ENCODE measurements at places on chromosomes 2 and 18. TPM values are rescaled to one million over a fixed set of nuclear protein-coding genes. Genes with fewer than 3 reads are reported as not detected.

The ASB18 gene
- total RNA-seq = not detected

The ADAM23 gene
- 7.7 TPM for total RNA-seq

The EML6 gene
- total RNA-seq = 0.87 TPM

The SPATS2L gene
- total RNA-seq = 55.9 TPM

The FAM228B gene
- 9.9 TPM for total RNA-seq

The ASIC4 gene
- total RNA-seq = 0.12 TPM

The MRO gene
- total RNA-seq = not detected

The EFR3B gene
- total RNA-seq = 3.3 TPM

The ITGA6 gene
- 5.7 TPM for total RNA-seq

The AMER3 gene
- total RNA-seq = not detected

The ASB3 gene
- 23.8 TPM for total RNA-seq

The ACTG2 gene
- total RNA-seq = not detected

The SLC1A4 gene
- total RNA-seq = 13.3 TPM

The RGPD8 gene
- total RNA-seq = 12.9 TPM

The KCNS3 gene
- total RNA-seq = 0.66 TPM

The AKAIN1 gene
- total RNA-seq = not detected

The RESP18 gene
- not detected for total RNA-seq

The SP5 gene
- not detected for total RNA-seq

The EPB41L3 gene
- total RNA-seq = 3.7 TPM

The CRYGC gene
- total RNA-seq = not detected

The SULT6B1 gene
- total RNA-seq = not detected

The TPO gene
- total RNA-seq = not detected

The DYNAP gene
- not detected for total RNA-seq
